ENCODE measurements at places on chromosomes 4 and X.

DNA sequence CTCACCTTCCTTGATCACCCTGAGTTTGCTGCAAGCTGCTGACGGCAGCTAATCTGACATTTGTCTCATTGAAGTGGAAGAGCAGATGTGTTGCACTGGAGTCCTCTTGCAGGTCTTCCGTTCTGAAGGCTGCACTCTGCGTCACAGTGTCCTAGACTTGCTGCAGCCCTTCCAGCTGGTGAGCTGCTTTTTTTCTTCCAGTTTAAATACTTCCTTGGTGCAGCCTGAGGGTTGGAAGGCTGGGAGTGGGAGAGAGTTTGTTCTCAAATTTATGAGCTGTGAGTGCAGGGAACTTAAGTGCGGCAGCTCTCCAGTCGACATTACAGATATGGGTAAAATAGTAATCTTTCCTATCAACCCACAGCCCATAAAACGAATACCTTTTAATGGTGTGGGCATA is 303.6 kb upstream of the FAT1 start:
- no peak for DNase-seq

- DNase-seq, result no peak
These were observed 8.3 kb downstream of the IL21 start for GRCh38 chr4:122612540-122612939.

DNA sequence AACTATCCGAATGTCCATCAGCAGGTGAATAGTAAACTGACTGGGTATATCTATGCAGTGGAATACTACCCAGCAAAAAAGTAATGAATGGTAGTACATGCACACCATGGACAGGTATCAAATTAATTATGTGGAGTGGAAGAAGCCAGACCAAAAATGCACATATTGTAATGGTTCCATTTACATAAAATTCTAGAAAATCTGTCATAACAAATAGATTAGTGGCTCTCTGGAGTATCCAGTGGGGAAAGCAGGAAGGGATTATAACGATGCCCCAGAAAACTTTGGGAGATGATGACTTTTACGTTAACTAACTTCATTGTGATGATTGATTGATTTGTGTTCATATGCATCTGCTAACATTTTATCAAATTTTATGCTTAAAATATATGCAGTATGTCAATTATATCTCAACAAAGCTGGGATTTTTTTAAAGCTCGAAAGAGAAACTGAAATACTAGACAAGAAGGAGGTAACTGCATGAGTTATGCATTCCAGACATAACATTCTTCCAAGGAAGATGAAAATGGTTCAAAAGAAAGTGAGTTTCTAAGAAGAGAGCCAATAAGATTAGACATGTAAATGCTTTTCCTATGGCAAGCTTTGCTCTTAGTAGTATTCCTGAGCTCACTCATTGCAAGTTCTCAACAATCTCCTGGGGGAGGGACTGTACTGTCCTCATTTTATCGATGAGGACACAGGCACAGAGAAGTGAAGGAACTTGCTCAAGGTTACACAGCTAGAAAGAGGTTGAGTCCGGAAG is 58.6 kb upstream of the MSX1 start:
- no peak for DNase-seq

GRCh38 chrX:107197319-107197718 is 8.9 kb downstream of the NUP62CL start:
- no peak for DNase-seq

GRCh38 chr4:147633113-147633512 is 15.9 kb downstream of the TMEM184C start:
- DNase-seq, result no peak

DNA sequence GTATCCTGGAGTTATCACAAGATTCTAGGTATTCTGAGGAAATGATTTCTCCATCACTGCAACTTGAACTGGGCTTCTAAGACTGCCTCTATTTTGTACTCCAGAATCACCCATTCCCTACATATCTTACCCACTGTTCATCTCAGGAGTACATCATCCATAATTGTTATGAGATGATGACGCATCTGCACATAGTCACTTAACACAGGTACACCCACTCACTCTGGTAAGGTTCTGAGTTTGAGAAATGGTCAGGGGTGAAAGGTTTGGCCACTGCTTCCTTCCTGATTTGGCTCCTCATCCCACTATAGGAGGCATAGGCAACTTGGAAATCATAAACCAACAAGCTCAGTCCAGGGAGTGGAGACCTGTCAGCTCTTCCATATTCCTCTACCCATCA is 143.9 kb downstream of the GLRA2 start:
- no peak for DNase-seq

- no peak for DNase-seq
These were observed 53.8 kb downstream of the SPRY1 start for GRCh38 chr4:123450393-123450792.

DNA sequence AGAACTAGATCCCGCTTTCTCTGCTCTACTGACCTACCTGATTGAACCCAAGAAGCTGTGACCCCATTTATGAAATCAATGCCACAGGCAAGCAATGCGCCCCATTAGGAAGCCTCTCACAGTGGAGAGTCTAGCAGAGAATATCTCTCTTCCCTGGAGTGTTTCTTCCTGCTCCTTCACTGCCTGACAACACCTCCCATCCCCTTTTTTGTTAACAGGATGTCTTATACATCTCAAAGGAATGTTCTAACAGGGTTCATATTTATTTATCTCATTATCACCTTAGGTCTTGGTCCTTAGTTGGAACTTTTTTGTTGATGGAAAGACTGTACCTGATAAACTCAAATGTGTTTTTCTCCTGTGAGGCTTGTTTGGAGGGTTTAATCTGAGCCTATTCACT is 35.5 kb downstream of the SLIT2 start:
- DNase-seq, result no peak

DNA sequence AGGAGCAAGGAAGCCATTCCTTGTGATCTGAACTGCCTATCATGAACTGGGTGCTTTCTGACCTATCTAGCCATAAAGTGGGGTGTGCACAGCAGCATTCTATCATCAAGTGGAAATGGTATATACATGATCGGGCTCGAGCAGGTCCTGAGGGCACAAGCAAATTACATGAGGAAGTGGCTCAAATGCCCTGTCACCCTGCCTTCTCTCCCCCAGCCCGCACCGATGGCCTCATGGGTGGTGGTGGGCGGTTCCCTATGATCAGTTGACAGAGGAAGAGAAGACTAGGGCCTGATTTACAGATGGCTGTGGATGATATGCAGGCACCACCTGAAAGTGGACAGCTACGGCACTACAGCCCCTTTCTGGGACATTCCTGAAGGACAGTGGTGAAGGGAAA is 46.3 kb upstream of the BCLAF3 start:
- no peak for DNase-seq

GRCh38 chr4:18722748-18723191 is 701.2 kb upstream of the LCORL start:
- no peak for DNase-seq

GRCh38 chr4:138897811-138898226 is 117.8 kb upstream of the NOCT start:
- no peak for DNase-seq

DNA sequence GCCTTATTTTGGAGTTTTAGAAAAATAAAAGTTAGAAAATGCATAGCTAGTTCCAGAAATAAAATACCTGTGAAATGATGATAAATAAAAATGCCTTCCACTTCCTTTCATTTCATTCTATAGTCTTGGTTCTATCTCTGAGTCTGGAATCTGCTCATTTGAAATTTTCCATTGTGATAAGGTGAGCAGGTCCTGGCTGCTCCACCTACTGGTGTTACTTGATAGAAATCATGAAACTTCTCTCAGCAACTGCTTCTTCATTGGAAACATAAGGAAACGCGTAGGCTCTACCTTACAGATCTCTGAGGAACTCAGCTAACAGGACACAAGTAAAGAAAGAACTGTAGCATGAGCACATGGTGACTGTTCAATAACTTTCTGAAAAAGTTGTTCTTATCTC is 141.8 kb downstream of the DCHS2 start:
- DNase-seq, result no peak

- no peak for DNase-seq
These were observed 330.9 kb downstream of the SPOCK3 start for GRCh38 chr4:166903408-166903807.

- DNase-seq, result no peak
These were observed 98.2 kb upstream of the PGRMC2 start for GRCh38 chr4:128385683-128386304.

- DNase-seq, result no peak
These were observed 84.4 kb upstream of the PHOX2B start for GRCh38 chr4:41832961-41833360.

DNA sequence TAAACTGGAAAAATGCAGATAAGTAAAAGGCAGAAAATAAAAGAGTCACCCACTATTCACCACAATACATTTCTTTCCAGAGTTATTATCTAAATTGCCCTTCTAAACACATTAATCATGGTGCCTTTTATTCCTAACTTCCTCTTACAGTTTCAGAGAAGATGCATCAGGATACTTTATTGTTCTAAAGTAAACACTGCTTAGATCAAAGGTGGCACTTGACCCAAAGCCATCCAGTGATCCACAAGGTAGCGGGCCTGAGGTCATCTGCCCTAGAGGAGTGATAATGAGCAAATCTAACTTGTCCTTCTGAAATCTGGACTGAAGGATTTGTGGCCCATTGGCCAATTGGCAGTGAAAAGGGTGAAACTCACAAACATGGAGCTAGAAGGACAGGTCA is 12.0 kb upstream of the TMEM154 start:
- no peak for DNase-seq

- DNase-seq, result no peak
These were observed 274.4 kb downstream of the IDS start for GRCh38 chrX:149230689-149231088.

- DNase-seq, result no peak
These were observed 25.8 kb downstream of the NPY2R start for GRCh38 chr4:155234206-155234605.

DNA sequence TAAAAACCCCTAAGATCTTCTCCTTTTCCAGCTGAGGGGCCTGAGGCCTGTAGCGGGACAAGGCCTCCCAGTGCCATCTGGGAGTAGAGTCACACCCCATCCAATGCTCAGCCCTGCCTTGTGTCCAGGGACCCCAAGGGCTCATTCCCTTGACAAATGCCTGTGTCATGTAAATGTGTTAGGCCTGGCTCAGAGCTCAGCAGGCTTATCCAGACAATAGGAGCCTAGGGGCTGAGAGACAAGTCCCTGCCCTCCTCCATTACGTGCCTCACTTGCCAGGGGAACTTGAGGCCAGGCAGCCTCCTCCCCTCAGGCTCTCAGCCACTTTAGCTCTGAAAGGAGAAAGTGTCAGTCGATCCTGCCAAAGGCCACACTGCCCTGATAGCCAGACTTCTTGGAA is 166.8 kb upstream of the MAMLD1 start:
- no peak for DNase-seq

GRCh38 chrX:69138118-69138390 is 27.2 kb downstream of the PJA1 start:
- no peak for DNase-seq

- DNase-seq, result no peak
These were observed 1116.3 kb downstream of the FAT4 start for GRCh38 chr4:126431049-126431448.

DNA sequence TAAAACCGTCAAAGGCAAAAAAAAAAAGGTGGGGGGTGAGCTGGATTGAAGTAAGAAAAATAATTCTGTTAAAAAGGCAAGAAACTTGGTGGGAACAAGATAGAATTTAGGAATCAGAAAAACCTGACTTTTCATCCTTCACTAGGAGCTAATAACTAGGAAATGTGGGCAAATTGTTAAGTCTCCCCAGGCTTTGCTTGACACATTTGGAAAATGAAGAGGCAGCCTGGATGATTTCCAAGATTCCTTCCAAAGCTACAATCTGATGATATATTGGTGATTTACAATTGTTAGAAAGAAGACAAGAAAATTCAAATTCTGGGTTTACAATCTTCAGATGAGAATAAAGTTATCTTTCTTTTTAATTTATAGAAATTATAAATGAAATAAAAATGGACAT is 1062.5 kb downstream of the ADGRL3 start:
- no peak for DNase-seq

GRCh38 chr4:189835505-189835904 is 105.2 kb upstream of the FRG1 start:
- DNase-seq, result no peak

DNA sequence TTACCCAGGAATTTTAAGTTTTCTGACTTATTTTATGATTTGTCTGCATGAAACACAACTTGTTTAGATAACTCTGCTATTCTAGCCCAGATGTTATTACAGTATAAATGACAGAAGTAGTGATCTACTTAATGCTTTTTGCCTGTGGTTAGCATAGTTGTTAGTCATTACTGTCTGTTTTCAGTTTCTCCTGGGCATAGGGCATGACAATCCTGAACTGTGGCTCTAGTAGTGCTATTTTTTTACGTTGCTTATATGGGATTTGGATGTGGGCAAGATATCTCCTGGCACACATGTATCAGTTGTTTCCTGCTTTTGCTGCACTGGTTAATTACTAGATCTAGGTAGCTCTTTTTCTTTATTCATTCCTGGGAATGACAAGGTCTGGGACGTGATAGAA is 1005.8 kb downstream of the PCDH18 start:
- no peak for DNase-seq

- DNase-seq, result no peak
These were observed 111.7 kb upstream of the RPS6KA3 start for GRCh38 chrX:20378233-20378920.

GRCh38 chr4:81555489-81555888 is 83.8 kb upstream of the RASGEF1B start:
- DNase-seq, result no peak

DNA sequence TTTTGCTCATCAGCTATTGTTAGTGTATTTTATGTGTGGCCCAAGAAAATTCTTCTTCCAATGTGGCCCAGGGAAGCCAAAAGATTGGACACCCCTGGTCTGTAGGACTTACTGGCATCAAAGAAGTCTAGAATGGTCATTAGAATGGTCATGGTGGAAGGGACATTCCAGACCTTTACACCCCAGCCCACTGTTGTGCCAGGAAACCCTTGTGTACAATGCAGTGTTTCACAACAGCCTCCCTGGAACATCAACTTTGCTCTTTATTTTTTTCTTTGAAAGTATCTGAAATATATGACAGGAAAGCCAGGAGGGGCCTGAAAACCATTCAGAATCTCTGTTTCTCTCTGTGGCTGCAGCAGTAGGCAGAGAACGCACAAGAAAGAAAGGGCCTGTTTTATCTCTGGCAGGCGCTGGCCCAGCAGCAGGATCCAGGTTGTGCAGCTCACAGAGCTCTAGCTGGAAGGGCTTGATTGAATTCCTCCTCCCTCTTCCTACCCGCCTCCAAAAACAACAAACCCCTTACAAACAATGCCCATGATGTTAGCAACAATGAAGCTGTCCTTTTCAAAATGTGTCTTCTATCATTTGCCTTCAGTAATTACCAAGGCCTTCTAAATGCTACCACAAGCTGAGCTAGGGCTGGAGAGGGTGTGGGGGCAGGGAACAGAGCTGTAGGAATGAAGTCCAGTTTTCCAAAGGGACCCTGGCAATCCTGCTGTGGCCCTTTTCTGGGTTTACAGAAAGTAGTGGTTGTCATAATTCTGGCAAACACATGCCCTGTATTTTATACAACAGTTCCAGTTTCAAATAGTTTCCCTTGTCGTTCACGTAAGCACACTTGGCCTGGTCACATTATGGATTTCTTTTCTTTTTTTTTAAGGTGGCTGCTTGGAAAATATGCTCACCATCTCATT is 32.3 kb upstream of the TFDP3 start:
- no peak for DNase-seq

- no peak for DNase-seq
These were observed 270.1 kb upstream of the AGTR2 start for GRCh38 chrX:115900425-115900824.

- DNase-seq, result no peak
These were observed 100.0 kb downstream of the ADRA2C start for GRCh38 chr4:3865986-3866812.

- no peak for DNase-seq
These were observed 3.1 kb downstream of the GUCY1B1 start for GRCh38 chr4:155761916-155762315.

GRCh38 chrX:100743009-100743607 is 11.2 kb upstream of the SYTL4 start:
- DNase-seq, result no peak
